ENCODE measurements at places on chromosomes 13 and 19. TPM values are rescaled to one million over a fixed set of nuclear protein-coding genes. Genes with fewer than 3 reads are reported as not detected.

- peaks cover 51% of the 10 kb centered on the region for H3K36me3 ChIP-seq
- no peaks in the 10 kb centered on the region for H3K27me3 ChIP-seq
- peaks cover 59% of the 10 kb centered on the region for H3K4me1 ChIP-seq
These were observed 6.5 kb downstream of the HIF3A start for GRCh38 chr19:46303322-46303690.

DNA sequence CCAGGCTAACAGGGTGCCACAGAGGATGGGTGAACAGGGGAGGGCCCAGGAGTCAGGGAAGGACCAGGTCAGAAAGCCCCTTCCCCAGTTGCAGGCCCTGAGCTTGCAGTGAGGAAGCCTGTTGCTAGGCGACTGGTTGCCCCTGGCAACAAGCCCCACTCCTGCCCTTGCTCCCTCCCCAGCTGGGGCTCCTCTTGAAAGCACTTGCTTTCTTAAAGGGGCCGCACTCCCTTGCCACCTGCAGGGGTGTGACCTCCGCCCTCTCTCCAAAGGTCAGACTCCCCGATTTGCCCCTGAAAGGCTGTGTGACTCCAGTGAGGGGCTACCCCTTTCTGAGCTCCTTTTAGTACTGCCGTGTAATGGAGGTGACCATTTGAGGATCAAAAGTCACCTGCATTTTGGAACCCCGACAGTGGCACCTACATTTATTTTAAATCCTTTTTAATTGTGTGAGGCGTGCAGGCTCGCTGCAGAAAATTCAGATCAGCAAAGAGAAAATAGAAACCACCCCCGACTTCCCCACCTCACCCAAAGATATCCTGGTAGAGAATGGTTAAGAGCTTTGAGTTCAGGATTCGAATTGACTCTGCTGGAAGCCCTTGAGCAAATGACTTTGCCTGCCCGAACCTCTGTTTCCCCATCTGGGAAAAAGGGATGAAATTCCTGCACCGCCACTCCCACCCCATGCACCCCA lies 4.8 kb downstream of the FCHO1 start:
- no peak overlapping the region for H3K27ac ChIP-seq
- no peaks in the 10 kb centered on the region for H3K27me3 ChIP-seq
- H3K36me3 ChIP-seq: no peaks in the 10 kb centered on the region
- H3K4me3 ChIP-seq: no peak overlapping the region
- peaks cover 55% of the 10 kb centered on the region for H3K4me1 ChIP-seq
- DNase-seq: peak; percentile 90

- DNase-seq: no peak
- H3K4me1 ChIP-seq: no peaks in the 10 kb centered on the region
- H3K36me3 ChIP-seq: no peaks in the 10 kb centered on the region
These were observed 894.4 kb upstream of the PCDH9 start for GRCh38 chr13:68124437-68125086.

DNA sequence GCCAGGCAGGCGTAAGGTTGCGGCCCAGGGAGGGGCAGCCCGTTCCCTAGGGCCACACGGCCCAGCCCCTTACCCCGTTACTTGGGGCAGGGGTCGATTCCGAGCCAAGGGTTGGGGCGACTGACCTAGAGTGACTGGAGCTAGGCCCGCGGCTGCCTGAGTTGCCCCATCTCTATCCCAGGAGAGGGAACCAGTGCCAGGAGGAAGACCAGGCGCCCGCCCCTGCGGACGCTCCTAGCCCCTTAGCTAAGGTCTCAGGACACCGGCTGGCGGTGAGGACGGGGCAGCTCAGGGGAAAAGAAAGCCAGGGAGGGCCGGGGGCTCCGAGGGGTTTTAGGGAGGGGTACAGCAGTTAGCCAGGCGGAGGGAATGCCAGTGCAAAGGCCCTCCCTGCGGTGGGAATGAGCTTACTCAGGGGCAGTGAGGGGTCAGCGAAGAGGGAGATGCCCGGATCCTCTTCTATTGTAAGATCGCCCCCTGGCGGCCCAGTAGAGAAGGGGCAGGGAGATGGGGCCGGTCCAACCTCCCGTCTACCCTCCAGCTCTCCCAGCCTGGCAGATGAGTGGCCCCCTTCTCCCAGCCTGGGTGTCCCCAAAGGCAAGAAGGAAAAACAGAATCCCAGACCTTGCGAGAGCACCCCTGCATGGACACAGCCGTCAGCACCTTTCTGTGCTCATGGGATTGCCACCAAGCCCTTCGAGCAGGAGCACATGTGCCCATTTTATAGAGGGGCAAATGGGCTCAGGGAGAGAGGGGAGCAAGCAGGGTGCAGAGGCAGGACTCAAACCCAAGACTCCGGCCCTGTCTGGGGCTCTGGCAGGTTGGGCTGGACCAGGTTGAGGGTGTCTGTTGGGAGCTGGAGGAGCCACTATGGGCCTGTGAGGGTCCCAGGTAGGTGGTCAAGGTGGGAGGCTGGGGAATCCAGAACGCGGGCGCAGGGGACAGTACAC lies 16.3 kb downstream of the CILP2 start:
- H3K4me3 ChIP-seq: no peak overlapping the region
- no peak overlapping the region for H3K27ac ChIP-seq
- H3K36me3 ChIP-seq: no peaks in the 10 kb centered on the region
- peak; percentile 90 for DNase-seq
- H3K27me3 ChIP-seq: peaks cover 14% of the 10 kb centered on the region

Gene C19orf67
- total RNA-seq: not detected

Gene ZNF577
- total RNA-seq: 20.9 TPM

Gene SHKBP1
- total RNA-seq: 282 TPM
